Fibroblast of skin of scalp (primary cell): ENCODE measurements at places on chromosomes 11 and 22.

DNA sequence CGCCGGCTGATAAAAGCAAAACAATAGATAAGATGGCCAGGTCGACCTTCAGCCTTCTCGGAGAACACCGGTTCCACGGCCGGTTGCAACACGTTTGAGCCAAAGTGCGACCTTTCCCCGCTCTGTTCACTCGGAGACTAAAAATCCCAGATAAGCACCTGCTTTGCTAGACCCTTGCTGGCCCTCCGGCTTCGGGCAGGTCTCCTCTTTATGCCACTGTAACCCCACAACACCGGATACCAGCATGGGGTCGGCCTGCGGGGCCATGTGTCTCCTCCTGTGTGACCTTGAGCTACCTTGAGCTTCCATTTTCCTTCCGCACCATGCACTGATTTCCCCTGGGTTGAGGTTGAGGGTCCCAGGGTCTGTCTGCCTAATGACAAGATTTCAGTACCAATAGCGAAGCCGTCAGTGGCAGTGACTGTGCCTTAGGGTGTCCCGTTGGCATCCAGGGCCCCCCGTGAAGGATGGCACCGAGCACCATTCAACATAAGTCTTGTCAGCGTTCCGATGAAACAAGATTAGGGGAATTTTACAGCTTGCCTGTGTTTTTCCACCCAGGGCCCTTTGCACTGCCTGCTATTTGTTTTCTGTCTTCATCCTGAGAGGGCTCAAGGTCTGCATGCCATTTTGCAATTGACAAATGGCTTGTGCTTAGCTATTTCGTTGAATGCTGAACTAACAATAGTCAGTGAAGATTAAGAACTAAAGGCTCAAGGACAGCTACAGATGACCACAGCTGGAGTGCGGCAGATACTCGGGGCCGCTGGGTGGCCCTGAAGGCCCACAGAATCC, 118.6 kb downstream of the KCNQ1 start:
- no peak for DNase-seq

GRCh38 chr11:65577756-65578109, 1.9 kb downstream of the EHBP1L1 start:
- DNase-seq = no peak

DNA sequence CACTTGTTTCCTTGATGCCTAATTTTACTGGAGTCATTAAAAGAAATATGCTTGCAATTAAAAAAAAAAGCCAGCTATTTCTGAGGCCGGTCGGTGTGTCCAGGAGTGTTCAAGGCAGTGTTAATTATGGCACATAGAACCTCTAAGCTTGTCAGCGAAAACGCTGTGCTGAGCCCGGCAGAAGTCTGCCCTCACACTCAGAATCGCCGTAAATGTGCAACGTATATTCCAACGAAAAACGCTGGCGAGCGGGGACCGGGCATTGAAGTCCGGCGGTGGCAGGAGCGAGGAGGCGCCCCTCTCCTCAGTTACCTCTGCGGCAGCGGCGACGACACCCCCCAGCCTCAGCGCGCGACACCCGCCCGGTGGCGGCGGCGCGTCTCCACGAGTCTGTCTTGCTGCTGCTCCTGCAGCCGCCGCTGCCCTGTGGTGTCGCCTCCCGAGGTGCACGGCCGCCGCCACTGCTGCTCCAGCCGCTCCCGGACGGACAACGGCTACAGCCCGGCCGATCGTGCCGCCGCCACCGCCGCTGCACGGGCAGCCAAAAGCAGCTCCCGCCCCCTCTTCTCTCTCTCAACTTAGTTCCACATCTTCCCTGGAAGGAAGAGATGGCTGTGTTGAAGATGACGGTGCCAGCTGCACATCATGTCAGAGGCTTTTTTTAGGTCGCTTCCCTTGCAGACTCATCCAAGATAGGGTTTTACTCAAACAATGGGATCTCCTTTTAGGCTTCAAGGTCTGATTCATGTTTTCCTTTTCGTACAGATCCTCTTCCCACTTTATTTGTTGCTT, 56.0 kb downstream of the JAM3 start:
- DNase-seq = peak; percentile 31

GRCh38 chr11:2860636-2861035, 24.9 kb downstream of the CDKN1C start:
- DNase-seq = no peak
